Upper lobe of right lung (tissue), 1 donor: ENCODE measurements at places on chromosomes 13 and 19. TPM values are rescaled to one million over a fixed set of nuclear protein-coding genes. Genes with fewer than 3 reads are reported as not detected.

TPGS1 gene
- total RNA-seq = 19.9 TPM

KLK12 gene
- not detected for total RNA-seq

DNA sequence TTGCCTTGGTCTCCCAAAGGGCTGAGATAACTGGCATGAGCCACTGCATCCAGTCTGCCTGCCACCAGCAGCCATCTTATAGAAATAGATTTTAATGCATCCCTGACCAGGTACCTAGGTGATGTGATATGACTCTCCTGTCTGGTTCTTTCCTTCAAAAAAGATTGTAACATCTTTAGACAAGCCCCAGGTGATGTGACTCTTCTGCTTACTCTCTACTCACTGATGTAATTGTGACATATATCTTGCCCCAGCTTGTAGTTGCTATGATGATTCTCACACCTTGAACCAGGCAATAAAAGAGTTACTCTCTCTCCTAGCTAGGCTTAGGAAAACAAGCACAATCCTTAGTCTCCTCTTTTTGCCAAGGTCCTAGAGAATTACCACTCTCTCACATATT is 30.6 kb upstream of the ZNF681 start:
- peaks cover 3% of the 10 kb centered on the region for H3K36me3 ChIP-seq
- no peak overlapping the region for H3K4me3 ChIP-seq

- H3K36me3 ChIP-seq = no peaks in the 10 kb centered on the region
- H3K4me1 ChIP-seq = no peaks in the 10 kb centered on the region
- no peak overlapping the region for H3K27ac ChIP-seq
- no peaks in the 10 kb centered on the region for H3K27me3 ChIP-seq
- no peak for DNase-seq
Measured at GRCh38 chr13:41500511-41500910, 43.2 kb downstream of the RGCC start.

- H3K27ac ChIP-seq = peak overlapping the region; percentile 69
- no peak for DNase-seq
- H3K4me3 ChIP-seq = peak overlapping the region; percentile 90
- H3K27me3 ChIP-seq = no peaks in the 10 kb centered on the region
- peaks cover 16% of the 10 kb centered on the region for H3K36me3 ChIP-seq
Measured at GRCh38 chr19:57559008-57559403, 657 bp downstream of the ZNF550 start.

DNA sequence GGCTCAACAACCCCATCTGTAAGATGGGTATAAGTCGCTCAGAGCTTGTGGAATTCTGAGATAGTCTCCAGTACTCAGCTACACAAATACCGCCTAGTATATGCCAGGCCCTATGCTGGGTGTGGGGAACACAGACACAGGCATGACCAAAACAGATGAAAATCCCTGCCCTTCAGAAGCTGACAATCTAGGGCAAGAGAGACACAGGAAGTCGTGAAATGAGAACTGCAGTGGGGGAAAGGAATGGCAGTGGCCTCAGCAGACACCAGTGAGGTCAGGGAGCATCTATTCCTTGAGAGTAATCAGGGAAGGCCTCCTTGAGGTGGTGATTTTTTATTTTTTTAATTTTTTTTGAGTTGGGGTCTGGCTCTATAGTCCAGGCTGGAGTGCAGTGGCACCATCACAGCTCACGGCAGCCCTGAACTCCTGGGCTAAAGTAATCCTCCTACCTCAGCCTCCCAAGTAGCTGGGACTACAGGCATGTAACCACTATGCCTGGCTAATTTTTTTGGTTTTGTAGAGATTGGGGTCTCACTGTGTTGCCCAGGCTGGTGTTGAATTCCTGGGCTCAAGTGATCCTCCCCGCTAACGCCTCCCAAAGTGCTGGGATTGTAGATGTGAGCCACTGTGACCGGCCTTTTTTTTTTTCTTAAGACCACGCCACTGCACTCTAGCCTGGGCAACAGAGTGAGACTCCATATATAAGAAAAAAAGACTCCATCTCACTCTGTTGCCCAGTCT is 3.2 kb downstream of the TMIGD2 start:
- H3K27ac ChIP-seq = no peak overlapping the region
- DNase-seq = no peak
- no peaks in the 10 kb centered on the region for H3K36me3 ChIP-seq
- no peak overlapping the region for H3K4me3 ChIP-seq
- no peaks in the 10 kb centered on the region for H3K4me1 ChIP-seq
- peaks cover 25% of the 10 kb centered on the region for H3K27me3 ChIP-seq

GRCh38 chr19:1856698-1857603 is 6.4 kb downstream of the KLF16 start:
- H3K27ac ChIP-seq = peak overlapping the region; percentile 94
- DNase-seq = peak; percentile 92
- no peaks in the 10 kb centered on the region for H3K27me3 ChIP-seq
- H3K4me1 ChIP-seq = peaks cover 89% of the 10 kb centered on the region
- no peaks in the 10 kb centered on the region for H3K36me3 ChIP-seq

- H3K36me3 ChIP-seq = no peaks in the 10 kb centered on the region
- peaks cover 4% of the 10 kb centered on the region for H3K4me1 ChIP-seq
- no peaks in the 10 kb centered on the region for H3K27me3 ChIP-seq
- no peak overlapping the region for H3K4me3 ChIP-seq
Measured at GRCh38 chr13:75469047-75469446, 12.9 kb downstream of the TBC1D4 start.

GRCh38 chr13:98246538-98247172 is 69.6 kb upstream of the RNF113B start:
- H3K27ac ChIP-seq = no peak overlapping the region
- DNase-seq = no peak
- no peak overlapping the region for H3K4me3 ChIP-seq
- no peaks in the 10 kb centered on the region for H3K27me3 ChIP-seq
- H3K36me3 ChIP-seq = no peaks in the 10 kb centered on the region

DNA sequence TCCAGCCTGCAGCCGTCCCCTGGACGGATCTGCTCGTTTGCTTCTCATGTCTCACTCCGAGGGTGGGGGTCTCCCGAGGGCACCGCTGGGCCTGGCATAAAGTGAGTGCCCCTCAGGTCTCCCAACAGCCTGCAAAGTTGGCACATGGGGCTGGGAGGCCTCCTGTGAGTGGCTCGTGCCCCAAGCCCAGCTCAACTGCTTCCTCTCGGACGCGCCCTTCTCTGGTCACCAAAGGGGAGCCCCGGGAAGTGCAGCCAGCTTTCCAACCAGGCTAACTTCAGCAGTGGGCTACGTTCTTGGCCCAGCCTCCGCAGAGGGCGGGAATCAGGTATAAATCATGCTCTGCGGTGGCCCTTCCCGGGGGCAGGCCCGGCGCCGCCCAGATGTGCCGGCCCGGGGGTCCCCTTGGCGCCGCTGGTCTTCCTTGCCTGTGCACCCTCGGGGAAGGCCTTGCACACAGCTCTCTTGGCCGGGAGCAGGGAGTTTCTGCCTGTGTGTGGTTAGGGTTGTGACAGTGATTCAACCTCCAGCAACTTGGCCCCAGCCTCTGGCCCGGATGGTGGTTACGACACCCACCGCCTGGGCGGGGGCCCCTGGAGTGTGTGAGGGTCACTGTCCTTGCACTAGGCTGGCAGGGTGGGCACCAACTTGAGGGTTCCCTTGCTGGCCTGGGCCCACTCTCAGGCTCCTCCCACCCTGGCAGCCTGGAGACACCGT is 20.7 kb downstream of the CEBPG start:
- H3K4me3 ChIP-seq = no peak overlapping the region
- H3K4me1 ChIP-seq = peaks cover 64% of the 10 kb centered on the region
- no peaks in the 10 kb centered on the region for H3K27me3 ChIP-seq
- DNase-seq = peak; percentile 75

DNA sequence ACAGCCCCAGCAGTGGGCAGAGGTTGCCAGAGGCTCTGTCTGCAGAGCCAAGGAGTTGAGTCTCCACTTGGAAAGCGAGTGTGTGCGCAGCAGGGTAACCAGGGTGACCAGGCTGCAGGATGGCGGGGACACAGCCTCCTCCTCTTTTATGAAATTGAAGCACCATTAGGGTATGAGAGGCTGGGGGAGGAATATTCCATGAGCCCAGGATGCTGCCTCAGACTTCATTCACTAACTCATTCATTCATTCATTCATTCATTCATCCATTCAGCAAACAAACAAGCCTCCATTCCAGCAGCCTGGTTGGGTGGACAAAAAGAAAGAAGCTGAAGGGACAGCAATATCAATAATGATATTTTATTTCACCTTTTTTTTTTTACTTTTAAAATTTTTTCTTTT is 6.6 kb upstream of the LMTK3 start:
- H3K36me3 ChIP-seq = no peaks in the 10 kb centered on the region
- DNase-seq = no peak
- H3K4me1 ChIP-seq = peaks cover 5% of the 10 kb centered on the region

DNA sequence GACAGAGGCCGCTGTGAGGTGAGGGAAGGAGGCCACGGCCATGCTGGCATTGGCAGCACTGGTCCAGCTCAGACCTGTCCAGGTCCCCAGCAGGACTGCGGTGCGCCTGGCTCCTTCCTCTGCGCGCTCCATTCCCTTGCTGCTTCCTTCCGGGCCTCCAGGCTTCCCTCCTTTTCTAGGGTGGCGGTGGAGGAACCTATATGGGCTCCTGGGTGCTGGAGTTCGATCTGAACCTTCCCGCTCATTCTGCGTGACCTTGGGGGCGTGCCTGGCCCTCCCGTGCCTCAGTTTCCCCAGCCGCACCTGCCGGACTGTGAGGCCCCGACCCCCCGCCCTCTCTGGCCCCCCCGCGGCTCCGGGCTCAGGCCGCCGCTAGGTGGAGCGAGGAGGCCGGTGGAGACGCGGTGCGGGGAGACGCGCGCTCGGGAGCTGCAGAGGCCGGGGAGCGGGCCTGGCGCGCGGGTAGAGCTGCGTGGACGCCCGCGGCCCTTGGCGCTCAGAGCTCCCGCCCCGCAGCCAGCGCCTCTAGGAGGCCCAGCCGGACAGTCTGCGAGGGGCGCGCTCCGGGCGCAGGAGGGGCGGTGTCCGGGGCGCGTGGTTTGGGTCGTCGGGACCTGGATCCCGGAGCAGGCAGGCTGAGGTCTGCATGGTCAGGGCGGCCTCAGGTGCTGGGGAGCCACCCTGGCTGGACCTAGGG is 29.9 kb downstream of the EFNA2 start:
- H3K27ac ChIP-seq = no peak overlapping the region
- no peaks in the 10 kb centered on the region for H3K4me1 ChIP-seq

- no peaks in the 10 kb centered on the region for H3K36me3 ChIP-seq
- H3K27ac ChIP-seq = no peak overlapping the region
- no peak overlapping the region for H3K4me3 ChIP-seq
Measured at GRCh38 chr13:111425326-111425725, 104.9 kb downstream of the TEX29 start.
